ENCODE measurements at places on chromosomes 11 and 22.

DNA sequence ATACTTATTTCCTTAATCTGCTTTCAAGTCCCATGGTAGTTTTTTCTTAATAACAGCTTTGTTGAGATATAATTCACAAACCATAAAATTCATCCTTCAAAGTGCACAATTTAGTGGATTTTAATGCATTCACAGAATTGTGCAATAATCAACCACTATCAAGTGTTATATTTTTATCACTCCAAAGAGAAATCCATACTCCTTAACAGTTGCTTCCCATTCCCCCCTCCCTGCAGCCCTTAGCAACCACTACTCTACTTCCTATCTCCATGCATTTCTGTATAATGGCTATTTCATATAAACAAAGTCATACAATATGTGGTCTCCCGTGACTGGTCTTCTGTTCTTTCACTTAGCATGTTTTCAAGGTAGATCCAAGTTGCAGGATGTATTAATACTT lies 18.8 kb upstream of the NUP50 start:
- no peak for DNase-seq

DNA sequence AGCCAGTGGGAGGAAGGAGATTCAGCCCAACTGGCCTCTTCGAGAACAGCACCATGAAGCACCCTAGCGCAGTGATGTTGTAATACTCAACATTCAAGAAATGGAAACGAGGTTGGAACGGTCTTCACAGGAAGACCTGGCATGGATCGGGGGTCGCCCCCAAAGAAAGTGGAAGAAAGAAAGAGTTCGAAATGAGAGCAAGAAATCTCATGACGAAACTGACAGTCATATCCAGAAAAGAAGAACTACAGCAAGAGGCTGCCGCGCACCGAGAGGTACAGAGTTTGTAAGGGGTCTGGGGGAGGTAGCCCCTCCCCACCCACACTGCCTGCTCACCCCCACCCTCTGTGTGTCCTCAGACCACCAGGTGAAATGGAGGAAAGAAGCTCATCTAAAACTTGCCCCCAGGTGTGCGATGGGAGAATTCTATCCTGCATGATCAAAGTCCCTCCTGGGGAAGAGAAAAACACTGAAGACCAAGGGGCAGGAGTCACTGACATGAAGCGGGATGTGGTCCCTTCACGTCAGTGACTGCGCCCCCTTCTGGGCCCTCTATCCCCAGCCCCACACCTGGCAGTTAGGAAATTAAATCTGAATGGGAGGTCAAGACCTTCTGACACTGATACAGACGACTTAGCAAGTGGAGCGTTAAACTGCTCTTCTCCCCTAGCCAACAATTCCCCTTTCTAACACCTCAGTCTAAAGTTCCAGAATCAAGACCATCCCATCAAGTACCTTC lies 52.9 kb upstream of the SPATA19 start:
- no peak for DNase-seq

- DNase-seq: no peak
Observed at GRCh38 chr11:57124505-57124904, 57.2 kb upstream of the LRRC55 start.

- DNase-seq: no peak
Observed at GRCh38 chr11:124716591-124716990, 23.2 kb upstream of the NRGN start.

- no peak for DNase-seq
Observed at GRCh38 chr11:128463371-128463829, 124.0 kb downstream of the ETS1 start.

GRCh38 chr22:42116848-42117424 lies 13.7 kb downstream of the CYP2D6 start:
- no peak for DNase-seq

DNA sequence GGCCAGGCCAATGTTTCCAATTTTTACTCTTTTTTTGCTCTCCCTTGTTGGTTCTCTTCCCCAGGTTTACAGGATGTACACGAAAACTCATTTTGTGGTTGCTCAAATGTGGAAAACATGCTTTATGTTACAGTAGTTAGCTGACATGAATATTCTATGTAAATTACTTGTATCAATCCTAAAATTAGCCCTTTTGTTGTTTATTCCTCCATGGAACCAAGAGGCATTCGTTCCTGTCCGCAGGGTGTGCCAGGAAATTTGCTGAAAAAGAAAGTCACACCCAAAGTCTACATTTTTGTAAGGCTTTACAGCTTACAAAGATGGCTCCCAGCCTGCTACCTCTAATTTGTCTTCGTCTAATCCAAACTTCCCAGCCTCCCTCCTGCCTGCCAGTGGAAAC lies 652.3 kb downstream of the ETS1 start:
- DNase-seq: no peak

DNA sequence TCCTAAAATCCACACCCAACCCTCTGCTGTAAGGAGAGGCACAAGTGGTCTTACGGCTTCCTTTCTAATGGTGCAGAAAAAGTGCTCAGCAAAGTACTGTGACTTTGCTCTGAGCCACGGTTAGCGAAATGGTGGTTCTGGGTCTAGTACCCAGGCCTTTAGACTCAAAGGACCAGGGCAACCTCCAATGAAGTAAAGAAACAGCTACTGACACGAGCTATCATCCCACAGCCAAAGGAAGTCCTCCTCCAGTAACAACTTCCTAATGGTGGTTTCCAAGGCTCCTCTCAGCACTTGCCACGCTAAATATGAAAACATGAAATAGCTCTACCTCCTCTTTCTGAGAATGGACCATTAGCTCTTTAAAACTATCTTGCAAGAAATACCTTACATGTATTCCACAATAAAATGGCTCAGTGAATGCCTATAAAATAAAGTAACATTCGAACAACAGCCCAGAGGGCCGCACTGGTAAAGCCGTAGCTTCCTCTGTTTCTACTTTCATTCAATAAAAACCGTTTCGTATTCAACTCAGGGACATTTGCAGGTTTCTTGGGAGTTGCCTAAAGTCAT lies 122.4 kb downstream of the ETS1 start:
- DNase-seq: no peak

DNA sequence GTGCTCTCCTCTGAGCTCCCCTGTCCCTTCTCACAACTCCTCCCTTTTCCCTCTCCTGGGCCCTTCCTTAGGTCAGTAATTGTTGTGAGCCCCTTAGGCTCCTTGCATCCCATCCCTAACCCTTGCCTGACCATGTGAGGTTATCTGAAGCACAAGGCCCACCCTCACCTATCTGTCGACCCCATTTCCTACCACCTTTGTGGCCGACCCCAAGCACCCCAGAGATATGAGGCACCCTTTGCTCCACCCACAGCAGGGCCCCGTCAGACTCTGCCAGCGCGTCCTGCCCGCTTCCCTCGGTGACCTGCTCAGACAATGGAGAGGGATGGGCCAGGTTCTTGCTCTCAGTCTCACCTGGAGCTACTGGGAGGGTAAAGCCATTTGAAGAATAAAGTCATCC lies 1.3 kb downstream of the GNG3 start:
- peak; percentile 82 for DNase-seq

DNA sequence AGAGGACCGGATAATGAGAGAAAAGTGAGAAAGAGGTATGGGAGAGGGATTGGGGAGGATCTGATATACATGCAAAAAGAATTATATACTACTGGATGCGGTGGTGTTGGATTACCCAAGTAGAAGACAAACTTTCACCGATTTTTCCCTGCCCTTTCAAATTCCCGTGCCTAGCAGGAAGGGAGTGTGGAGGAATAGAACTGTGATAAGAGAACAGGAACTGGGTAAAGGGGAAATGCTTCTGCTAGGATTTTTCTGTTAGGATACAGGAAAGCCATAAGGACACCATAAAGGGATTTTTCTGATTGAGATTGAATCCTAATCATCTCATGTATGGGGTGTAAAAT lies 480 bp upstream of the MTMR2 start:
- peak; percentile 43 for DNase-seq

DNA sequence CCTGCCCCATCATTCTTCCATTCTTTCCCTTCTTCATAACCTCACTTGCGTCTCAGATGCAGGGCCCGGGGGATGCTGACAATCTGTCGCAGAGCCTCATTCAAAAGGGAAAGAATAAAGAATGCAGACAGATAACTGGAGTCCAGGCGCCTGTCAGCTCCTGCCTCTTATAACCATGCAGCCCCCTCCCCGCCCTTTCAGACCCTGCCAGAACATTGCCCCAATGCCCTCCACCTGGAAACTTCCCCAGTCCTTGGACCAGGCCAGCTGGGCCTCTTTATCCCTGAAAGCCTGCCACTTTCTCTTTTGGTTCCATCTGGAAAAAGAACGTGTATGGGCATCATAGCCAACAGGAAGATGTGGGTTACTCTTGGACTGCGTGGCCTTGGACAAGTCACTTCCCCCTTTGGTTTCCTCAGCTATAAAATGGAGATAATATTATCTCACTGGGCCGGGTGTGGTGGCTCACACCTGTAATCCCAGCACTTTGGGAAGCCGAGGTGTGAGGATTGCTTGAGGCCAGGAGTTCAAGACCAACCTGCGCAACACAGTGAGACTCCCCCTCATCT lies 2.1 kb upstream of the TCF20 start:
- DNase-seq: no peak

GRCh38 chr22:46007848-46008261 lies 30.9 kb upstream of the WNT7B start:
- DNase-seq: no peak

DNA sequence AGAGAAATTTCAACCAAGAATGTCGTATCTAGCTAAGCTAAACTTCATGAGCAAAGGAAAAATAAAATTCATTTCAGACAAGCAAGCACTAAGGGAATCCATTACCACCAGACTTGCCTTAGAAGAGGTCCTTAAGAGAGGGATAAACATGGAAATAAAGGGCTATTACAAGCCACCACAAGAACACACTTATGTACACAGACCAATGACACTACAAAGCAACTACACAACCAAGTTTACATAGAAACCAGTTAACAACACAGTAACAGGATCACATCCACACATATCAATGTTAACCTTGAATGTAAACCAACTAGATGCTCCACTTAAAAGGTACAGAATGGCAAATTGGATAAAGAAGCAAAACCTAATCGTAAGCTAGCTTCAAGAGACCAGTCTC lies 38.0 kb downstream of the TMEM123 start:
- peak; percentile 84 for DNase-seq

- no peak for DNase-seq
Observed at GRCh38 chr22:22865311-22866072, 22.1 kb upstream of the IGLL5 start.

DNA sequence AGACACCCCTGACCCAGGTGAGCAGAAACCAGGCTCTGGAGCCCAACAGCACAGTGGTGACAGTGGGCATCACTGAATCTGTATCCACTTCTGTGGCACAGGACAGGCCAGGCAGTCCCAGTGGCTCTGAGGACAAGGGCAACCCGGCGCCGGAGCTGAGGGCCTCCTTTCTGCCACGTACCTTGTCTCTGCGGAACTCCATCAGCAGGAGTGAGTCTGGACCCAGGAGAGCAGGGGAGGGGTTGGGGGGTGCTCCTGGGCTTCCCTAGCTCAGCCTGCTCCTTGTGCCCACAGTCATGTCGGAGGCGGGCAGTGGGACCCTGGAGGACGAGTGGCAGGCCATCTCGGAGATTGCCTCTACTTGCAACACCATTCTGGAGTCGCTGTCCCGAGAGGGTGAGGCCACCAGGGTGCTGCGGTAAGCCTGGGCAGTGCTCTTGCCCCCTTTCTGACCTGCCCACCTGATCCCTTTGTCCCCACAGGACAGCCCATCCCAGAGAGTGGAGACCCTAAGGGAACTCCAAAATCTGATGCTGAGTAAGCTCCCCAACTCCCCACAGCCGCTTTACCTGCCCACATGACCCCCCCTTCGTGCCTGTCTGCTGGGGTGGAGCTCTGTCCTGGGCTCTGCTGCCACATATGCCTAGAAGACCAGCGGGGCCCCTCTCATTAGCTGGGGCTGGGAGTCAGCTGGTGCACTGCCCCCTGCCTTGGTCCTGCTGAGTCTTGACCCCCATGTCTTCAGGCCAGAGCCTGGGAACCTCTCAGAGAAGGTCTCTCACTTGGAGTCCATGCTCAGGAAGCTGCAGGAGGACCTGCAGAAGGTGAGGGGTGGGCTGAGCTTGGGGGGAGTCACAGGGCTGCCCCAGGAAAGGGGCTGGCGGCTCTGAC lies 12.0 kb downstream of the SIPA1 start:
- no peak for DNase-seq

- DNase-seq: no peak
Observed at GRCh38 chr11:101254037-101254436, 124.4 kb upstream of the PGR start.

DNA sequence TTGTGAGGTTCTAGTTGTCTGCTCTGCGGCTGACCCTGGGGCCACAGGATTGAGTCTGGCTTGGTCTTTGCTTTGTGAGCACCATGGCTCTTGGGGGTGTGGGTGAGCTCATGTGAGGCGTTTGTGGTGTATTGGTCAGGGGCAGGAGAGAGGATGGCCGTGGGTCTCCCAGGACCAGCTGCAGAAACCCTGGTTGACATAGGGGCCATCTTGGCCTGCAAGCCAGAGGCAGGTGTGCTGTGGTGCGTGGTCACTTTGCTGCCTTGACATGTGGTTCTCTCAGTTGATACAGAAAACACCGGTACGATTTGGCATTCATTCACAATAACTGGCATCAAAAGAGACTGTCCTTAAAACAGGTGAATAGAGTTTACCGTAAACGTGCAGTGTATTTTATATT lies 11.3 kb downstream of the PHRF1 start:
- no peak for DNase-seq

DNA sequence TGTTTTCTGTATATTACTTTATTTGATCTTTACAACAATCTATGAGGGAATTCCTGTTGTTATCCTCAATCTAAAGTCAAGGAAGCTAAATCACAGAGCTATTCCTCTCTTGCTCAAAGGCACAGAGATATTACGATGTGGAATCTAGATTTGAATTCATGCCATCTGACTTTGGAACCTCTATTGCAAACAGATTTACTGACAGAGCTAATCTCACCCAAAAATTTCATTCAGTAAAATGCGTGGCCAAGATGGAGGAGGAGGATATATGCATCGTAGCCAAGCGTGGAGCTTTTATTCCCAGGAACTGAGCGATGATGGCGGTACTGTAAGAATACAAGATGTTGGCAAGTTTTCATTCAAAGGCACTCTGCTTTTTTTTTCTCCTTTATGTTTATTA lies 791.8 kb downstream of the CNTN5 start:
- no peak for DNase-seq

GRCh38 chr22:22032906-22033802 lies 50.6 kb upstream of the TOP3B start:
- DNase-seq: no peak

- no peak for DNase-seq
Observed at GRCh38 chr11:117084992-117085391, 13.2 kb downstream of the SIK3 start.

DNA sequence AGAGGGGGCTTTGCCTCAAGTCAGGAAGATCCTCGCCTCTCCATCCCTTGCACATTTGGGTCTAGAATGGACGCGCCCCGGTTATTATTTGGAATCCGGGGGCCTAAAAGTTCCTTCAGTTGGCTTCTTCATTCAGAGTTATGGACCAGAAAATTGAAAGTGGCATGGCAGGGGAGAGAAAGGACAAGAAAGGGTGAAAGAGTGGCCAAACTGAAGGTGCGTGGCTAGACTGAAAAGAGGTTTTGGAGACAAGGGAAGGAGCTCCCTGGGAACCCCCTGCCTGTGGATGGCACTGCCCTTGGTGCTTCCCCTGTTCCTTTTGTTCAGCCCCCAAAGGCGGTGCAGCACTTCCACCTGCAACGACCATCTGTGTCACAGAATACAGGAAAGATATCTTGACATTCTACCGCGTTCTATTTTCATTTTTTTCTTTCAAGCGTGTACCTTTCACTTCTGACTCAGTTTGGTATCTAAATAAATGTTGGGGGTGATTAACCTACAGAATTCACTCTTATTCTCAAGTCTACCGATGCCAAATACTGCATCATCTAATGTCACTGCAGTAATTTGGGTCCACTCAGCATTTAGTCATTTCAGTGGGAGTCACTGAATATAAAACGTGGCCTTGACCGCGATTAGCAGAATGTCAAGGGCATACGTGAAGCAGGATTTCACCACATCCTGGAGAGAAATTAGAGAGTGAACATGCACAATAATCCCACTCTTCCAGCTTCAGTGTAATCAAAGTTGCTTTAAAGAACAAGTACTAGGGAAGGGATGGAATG lies 88.1 kb upstream of the ARHGAP32 start:
- peak; percentile 85 for DNase-seq

All from NCI-H510A treated with DMSO at 0.1 percent for 48 hours (cell line).